ENCODE measurements at places on chromosomes 6 and 20.

DNA sequence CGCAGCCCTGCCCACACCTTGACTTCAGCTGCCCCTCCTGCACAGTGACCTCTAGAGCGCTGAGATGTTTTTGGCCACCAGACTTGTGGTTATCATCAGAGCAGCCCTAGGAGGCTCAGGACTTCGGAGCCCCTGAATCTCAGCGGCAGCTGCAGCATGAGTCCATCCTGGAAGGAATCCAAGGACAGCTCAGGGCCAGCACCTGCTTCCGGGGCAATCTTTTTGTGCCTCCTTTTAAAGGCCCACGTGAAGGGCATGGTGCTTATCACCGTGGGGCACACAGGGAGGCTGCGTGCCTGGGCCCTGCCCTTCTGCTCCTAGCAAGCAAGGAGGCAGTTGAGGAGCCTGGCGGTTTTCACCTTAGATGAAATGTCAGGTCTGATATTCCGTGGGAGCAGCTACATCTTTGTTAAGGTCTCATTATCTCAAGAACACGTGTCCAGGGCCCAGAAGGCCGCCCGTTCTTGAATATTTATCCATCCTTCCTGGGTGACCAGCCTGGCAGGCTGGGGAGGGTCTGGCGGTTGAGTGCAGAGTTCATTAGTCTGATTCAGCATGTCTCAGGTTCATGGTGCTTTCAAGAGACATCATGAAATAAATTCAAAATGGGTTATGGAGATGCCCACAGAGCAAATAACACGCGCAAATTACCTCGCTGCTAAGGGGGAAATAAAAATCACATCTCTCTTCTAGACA, 392.4 kb downstream of the TAF4 start:
- DNase-seq = no peak

DNA sequence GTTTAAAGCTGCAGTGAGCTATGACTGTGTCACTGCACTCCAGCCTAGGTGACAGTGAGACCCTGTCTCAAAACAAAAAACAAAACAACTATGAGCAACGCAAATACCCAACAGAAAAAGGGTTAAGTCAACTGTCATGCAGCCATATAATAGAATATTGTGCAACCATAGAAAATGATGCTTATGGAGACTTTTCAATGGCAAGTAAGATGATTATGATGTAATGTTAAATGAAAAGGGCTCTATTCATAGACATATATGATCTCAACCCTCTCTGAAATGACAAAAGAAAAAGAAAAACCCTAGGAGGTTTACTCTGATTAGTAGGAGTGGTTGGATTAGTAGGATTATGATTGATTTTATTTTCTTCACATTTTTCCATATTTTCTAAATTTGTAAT, 41.3 kb upstream of the TBC1D7 start:
- DNase-seq = no peak

DNA sequence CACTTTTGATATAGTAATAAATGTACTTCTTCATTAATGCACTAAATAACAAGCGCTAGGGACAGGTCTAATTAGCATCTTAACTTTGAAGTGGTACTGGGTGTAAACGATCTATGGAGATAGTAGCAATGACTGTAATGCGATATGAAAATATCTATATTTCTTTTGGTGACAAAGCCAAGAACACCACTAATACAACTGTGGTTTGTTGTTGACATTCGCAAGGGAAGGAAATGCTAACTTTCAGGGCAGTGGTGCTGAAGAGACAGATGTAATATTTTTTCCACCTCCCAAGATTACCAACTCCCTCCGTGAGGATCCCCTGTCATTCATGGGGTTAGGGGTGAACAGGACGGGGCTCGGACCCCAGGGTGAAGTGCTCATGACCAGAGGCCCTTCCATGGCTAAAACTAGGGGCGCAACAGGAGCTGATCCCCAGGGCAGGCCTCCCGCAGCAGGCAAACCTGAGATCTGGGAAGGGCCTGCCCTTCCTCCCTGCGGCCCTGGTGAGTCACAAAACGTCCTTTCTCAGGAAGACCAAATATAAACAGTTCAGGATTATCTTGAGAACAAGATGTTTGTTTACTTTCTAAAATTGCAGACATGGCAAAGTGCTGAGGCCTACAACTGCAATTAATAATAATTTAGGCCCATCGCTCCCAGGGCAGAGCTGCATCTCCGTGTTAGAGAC, 65.0 kb upstream of the TOX2 start:
- DNase-seq = no peak

- no peak for DNase-seq
Observed at GRCh38 chr20:1565461-1565860, 8.0 kb upstream of the SIRPD start.

- DNase-seq = no peak
Observed at GRCh38 chr6:11495565-11496145, 41.9 kb upstream of the TMEM170B start.

- no peak for DNase-seq
Observed at GRCh38 chr20:44208770-44209169, 1.8 kb downstream of the OSER1 start.

GRCh38 chr6:145544041-145544440, 191.3 kb downstream of the EPM2A start:
- DNase-seq = no peak

DNA sequence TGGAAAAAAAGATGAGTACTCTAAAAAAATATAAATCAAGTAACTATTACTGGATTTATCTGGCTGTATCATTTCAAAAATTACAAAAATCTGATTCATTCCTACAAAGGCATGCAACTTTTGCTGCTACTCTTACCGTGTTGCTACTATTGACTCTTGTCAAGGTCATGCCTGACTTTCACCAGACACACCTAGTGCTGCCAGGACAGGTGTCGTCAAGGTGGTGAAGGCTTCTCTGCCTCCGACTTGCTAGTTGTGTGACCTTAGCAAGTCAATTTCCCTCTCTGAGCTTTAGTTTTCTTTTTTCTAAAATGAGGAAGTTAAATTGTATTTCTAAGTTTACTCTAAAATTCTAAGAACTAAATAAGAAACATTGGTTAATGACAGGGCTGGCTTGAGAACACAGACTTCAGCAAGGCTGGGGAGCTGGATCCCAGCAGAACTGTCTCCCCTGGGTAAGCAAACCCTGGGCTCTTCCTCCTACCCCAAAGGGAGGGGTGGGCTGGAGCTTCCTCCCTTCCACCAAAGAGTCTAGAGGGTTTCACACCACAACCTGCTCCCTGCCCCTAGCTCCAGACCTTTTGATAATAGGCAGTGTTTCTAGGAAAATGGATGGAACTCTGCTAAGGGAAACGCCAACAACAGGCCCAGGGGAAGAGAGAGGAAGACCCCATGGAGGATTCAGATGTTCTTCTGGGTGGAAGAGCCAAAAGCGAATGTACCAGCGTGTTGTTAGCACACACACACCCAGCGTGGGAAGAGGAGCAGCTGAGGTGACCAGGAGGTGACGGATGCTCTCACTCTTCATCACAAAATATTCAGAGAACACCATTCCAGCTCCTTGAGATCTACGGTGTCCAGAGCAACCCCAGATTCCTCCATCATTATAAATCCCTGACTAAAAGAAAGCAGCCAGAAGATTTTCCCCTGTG, 47.9 kb upstream of the CITED2 start:
- DNase-seq = no peak

GRCh38 chr6:152091851-152092341, 284.4 kb downstream of the ESR1 start:
- no peak for DNase-seq

DNA sequence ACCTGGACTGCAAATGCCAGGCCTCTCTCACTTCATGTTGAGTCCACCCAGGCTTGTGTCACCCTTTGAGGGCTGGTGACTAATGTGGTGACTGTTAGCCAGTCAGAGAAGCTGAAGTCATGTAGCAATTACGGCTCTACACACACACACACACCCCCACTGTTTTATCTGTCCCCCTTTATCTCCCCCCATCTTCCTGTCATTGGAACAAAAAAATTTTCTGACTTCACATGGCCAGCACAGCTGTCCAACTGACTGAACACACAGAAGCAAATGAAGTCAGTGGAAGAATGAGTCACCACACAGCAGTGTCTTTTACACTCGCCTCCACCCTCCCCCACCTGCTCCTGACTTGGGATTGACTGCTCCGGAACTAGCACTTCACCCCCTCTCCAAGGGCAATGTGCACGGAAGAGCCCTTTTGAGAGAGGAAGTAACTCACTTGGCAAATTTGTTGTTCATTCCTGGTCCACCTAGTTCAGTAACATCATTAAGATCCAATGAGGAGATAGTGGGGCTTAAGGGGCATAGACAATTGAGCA, 198.0 kb downstream of the RNF144B start:
- DNase-seq = no peak
